Foreskin keratinocyte (primary cell): ENCODE measurements at places on chromosomes 2 and 18.
A peak's percentile ranks its signal among the peaks of the same experiment; 100 is the strongest.

DNA sequence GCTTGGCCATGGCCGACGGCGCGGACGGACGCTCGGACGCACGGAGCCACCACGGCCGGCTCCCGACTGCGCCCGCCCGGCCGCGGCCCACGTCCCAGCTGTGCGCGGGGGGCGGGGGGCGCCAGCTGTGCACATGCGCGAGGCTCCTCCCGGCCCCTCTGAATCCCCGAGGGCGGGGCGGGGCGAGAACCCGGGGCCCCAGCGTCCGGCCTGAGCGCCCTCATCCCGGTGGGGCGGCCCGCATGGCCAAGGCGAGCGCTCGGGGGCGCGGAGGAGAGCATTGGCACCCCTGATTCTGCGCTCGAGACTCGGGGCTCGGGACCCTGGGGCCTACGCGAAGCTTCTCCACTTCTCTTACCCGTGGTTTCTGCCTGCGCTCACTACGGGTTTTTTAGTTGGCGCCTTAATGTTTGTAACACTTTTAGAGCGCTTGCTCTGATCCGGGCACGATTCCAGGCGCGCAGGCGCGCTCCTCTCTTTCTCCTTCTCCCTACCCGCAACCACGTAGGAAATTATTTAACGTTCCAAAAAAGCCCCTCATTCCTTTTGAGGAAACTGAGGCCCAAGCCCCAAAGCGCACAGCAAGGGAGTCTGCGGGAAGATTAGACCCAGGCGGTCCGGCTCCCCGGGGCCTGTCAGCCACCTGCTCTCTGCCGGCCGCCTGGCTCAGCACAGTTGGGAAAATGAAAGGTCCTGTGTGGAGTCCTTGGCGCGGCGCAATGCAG, at the start of gene PXDN:
TSS of gene PXDN (minus strand) at position 70 of the 725 bp plus-strand sequence. CDS start at position 10, 60 bp downstream.
- DNase-seq: no peak

- no peak for DNase-seq
These were observed 58.0 kb downstream of the NEDD4L start for GRCh38 chr18:58102018-58102417.

DNA sequence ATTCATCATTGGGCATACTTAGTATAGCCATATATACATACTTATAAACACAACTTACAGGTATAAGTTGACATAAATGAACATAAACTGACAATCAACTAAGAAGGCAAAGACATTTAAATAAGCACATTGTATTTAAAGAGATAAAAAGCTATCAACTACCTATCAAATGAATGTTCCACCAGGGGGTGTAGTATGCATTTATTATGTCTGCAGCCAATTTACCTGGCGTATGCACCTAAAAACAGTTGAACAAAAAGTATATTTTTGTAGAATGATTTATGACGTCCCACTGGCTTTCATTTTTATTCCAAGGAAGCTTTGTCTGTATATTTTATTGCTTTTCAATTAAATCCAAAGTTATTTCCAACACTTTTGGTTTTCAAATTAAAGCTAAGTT, 323.5 kb downstream of the AFF3 start:
- peak; percentile 17 for DNase-seq

GRCh38 chr2:58899692-58900091, 658.6 kb upstream of the FANCL start:
- peak; percentile 30 for DNase-seq

- no peak for DNase-seq
These were observed 163.5 kb downstream of the ZEB2 start for GRCh38 chr2:144356402-144356801.

DNA sequence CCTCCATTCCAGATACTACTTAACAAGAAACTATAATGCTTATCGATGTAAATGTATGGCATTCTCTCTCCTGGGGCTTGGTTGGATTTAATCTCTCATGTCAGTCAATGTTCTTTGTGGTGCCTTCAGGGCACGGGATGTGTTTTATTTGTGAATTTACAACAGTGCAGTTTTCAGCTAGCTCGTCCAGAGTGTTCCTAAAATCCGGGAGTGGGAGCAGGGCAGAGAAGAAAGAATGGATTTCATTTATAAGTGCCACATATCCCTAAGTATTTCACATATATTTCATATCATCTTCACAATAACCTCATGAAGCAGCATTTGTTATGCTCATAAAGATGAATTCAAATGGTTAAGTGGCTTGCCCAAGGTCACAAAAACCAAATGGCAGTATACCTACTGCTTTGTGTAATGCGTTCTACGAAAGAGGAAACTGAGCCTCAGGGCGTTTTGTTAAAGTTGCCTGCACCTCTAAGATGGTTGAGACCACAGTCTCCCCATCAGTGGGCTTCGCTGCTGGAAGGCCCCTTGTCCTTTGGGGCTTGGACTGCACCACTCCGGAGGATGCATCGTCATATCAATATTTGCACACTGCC, 134.7 kb upstream of the MGAT5 start:
- DNase-seq: no peak
